ENCODE measurements at places on chromosomes 11 and 22.

DNA sequence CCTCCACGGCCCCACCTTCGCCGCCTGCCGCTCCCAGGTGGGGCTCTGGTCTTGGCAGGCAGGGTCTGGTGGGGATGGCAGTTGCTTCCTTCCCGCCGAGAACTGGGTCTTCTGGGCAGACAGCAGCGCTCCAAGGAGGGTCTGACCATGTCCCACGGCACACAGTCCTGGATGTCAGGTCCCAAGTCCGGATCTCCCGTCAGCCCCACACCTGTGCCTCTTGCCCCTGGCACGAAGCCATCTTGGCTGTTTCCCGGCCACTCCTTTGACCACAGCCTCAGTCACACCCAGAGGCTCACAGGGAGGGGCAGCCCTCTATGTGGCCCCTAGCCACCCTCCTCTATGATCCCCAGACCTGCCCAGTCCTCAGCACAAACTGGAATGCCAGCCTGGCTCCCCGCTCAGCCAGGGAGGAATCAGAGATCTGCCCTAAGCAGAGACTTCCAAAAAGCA is 14.3 kb downstream of the MUC5B start:
- DNase-seq, result no peak

DNA sequence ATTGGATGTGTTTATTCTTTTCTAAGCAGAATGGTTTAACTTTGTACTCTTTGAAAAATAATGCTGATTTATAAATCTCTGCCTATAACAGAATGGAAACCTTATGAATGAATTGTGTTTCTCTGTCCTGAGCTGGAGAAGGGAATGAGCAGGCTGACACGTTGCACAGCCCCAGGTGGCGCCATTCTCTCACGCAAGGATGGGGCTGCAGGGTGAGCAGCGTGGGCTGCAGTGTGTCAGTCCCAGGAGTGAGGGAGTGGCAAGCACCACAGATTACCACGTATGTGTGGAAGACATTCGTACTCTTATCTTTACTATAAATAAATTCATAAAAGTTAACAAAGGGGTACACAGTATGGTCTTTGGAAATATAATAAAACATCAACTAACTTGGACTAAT is 33.4 kb downstream of the FDX1 start:
- no peak for DNase-seq

- DNase-seq, result no peak
Measured at GRCh38 chr22:31828739-31829138, 74.9 kb downstream of the DEPDC5 start.

DNA sequence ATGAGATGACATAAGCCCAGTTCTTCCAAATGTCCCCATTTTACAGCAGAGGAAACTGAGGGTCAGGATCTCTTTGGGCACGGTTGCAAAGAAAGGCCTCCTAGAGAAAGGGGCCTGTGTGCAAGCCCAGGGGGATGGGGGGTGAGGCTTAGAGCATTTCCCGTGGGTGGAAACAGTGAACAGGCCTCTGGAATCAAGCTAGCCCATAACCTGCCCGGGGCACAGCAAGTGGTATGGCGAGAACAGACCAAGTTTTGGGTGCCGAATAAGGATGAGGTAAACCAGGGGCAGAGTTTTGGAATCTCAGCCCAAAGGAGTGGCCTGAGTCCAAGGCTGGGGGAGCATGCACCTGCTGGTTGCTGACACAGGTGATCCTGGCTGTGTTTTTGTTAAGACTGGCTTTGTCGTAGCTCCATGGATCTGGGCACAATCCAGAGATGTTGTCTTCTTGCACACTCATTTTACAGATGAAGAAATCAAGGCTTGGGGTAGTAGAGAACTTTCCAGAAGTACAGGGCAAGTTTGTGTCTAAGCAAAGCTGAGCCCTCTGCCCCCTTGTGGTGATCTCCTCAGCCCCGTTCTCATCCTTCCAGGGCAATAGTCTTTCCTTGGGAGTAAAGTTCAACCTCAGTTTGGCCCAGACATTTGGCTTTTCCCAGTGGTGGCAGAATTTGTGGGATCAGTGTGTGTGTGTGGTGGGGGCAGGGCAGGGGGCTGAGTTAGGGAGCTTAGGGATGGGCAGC is 53.5 kb upstream of the MYEOV start:
- no peak for DNase-seq

DNA sequence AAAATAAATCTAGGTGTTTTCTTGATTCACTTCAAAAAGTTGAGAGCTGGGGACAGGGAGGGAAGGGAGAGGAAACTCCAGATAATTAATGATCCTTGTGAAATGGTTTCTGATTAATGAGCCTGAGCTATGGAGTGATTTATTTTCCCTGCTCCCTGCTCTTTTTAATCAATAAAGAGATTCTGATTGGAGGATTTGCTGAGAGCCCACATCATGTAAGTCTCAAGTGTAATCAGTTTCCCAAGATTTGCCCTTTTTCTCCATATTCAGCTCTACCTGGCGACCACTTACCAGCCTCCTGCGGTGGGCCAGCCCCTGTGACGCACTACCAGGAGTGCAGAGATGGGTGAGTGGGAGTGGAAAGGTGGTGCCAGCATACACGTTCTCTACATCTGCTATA is 114.0 kb downstream of the NAV2 start:
- no peak for DNase-seq

GRCh38 chr11:59380263-59381059 is 21.8 kb downstream of the OR5AN1 start:
- DNase-seq, result no peak

GRCh38 chr11:35085531-35086165 is 53.3 kb upstream of the CD44 start:
- DNase-seq, result no peak

DNA sequence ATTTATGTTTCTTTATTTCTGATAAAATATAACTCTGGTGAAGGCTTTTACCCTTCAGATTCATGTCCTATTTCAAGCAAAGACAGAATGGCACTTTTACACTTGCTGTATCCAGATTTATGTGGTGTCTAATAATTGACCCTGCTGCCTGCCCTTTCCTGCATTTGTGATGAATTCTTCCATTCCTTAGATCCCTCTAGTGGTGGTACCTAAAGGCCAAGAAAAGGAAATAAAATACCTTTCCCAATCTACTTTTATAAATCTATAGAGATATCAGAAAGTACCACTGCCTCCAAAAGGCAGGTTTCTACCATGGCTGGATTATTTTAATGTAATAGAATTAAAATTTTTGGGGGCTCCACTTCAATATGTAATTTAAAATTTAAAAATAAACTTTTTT is 34.2 kb downstream of the CCDC81 start:
- DNase-seq, result no peak

- DNase-seq, result no peak
Measured at GRCh38 chr11:86559311-86559945, 113.0 kb downstream of the ME3 start.

- DNase-seq, result no peak
Measured at GRCh38 chr11:74604311-74604710, 11.9 kb downstream of the POLD3 start.

GRCh38 chr11:34214961-34215805 is 109.8 kb downstream of the NAT10 start:
- DNase-seq, result no peak

- no peak for DNase-seq
Measured at GRCh38 chr22:41725510-41726110, 26.3 kb downstream of the MEI1 start.

- no peak for DNase-seq
Measured at GRCh38 chr11:111632516-111633220, 30.4 kb downstream of the SIK2 start.

- no peak for DNase-seq
Measured at GRCh38 chr11:93814966-93815633, 31.0 kb downstream of the MED17 start.

GRCh38 chr11:75280227-75280701 is 39.7 kb downstream of the TPBGL start:
- peak; percentile 38 for DNase-seq

- no peak for DNase-seq
Measured at GRCh38 chr11:15602785-15603567, 488.3 kb downstream of the INSC start.

DNA sequence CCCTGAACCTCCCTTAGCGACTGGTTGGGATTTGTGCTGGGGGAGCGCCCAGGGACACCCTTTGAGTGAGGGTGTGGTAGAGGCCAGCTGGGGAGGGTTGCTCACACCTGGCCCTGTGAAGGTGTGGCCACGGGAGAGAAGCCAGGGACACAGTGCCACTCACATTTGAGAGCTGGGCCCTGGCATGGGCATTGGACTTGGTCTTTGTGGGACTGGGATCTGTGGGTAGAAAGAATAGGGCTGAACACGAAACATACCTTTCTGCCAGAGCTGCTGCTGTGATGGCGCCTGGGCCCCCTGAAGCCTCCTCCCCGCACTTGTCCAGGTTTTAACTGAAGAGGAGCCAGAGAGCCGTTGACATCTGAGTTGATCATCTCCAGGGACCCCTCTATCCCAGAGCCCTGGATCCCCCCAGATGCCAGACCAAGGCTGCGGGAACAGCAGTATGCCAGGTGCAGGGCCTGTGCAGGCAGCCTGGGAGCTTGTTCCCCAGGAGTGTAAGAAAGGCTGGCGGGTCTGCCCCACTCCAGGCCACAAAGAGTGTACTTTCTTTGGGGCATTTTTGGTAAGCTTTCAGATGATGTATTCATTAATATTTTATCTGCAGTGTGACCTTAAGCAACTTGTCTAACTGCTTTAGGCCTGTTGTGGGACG is 284.1 kb downstream of the TBC1D22A start:
- no peak for DNase-seq

- DNase-seq, result no peak
Measured at GRCh38 chr11:82864268-82864667, 36.0 kb downstream of the PRCP start.

GRCh38 chr11:46537121-46537520 is 56.7 kb downstream of the AMBRA1 start:
- no peak for DNase-seq

- no peak for DNase-seq
Measured at GRCh38 chr11:15700456-15700855, 585.7 kb downstream of the INSC start.

- DNase-seq, result no peak
Measured at GRCh38 chr22:32832174-32832573, 30.7 kb downstream of the TIMP3 start.

DNA sequence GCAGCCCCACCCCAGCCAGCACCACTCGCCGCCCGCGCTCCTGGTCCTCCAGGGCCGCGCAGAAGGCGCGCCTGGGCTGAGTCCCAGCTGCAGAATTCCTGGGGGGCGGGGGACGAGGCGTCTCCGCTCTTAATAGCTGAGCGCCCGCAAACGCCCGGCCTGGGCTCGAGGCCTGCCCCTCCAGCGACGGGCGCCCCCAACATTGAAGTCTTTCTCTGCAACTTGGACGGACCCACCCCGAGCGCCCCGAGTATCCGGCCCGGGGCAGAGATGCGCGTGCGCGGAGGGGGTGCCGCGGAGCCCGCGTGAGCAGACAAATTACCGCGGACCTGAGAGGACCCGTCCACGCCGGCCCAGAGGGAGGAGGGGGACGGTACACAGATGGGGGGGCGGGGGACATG is 6.7 kb upstream of the SYT7 start:
- no peak for DNase-seq

GRCh38 chr11:32312865-32313403 is 122.4 kb downstream of the WT1 start:
- no peak for DNase-seq

- DNase-seq, result no peak
Measured at GRCh38 chr22:42294034-42294985, 23.9 kb upstream of the TCF20 start.

- DNase-seq, result no peak
Measured at GRCh38 chr22:46043816-46044620, 67.1 kb upstream of the WNT7B start.

DNA sequence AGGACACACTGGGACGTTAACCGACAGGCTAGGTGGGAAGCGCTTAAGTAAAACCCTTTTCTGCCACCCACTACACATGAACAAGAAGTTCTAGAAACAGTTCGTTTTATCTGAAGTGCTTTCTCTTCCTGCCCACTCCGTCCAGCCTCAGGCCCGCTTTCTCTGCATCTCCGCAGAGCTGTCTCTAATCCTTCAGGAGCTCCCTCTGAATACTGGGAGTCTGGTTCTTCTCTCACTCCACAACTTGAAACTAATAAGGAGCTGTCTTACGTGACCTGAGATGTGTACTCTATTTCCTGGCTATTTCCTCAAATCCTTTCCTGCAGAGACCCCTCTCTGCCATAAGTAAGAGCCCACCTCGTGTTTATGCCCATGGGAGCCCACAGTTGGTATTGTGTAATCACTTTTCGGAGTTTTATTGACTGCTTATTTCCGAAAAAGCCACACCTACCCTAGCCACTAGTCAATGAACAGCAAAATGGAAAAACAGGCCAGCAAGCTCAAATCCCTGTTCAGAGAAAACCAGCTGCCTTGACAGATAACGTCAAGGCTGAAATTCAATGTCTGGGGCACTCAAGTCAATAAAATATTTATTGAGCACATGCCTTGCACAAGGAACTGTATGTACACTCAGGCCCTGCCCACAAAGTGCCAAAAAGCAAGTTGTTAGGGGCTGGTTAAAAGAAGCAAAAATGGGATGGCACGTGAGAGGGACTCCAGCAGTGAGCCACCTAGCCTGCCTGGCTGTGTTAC is 4.9 kb downstream of the PC start:
- DNase-seq, result no peak

DNA sequence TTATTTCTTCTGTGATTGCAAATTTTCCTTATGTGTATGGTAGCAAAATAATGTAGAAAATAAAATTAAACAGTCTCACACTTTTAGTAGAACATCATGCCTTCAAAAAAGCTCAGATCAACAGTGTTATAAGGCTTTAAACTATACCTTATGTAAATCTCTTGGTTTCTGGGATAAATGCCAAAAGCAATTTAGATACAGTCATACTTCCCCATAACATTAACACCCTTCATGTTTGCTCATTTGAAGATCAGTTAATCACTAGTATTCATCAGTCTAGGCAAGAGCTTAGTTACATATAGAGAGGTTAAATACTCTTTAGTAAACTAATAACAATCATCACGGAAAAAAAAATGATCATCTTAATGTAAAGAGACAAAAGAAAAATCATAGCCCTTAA is 421.8 kb upstream of the ANO3 start:
- DNase-seq, result no peak

GRCh38 chr11:77444261-77444660 is 29.6 kb downstream of the PAK1 start:
- DNase-seq, result no peak

DNA sequence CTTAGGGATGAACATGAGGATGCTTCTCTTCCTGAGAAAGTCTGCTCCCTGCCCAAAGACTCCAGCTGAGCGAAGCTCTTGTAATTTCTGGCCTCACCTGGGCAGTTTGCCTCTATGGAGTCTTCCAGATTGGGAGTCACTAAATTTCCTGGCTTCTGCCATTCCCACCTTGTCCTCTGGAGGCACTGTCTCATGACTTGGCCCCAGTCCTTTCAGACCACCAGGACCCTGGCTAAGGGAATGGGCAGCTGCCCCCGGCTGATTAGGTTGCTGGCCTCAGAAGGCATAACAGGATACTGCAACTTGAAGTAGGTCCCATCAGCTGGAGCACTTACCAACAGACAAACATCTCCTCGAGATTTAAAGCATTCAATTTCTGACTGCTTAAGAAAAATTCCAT is 128.1 kb upstream of the SPON1 start:
- no peak for DNase-seq

DNA sequence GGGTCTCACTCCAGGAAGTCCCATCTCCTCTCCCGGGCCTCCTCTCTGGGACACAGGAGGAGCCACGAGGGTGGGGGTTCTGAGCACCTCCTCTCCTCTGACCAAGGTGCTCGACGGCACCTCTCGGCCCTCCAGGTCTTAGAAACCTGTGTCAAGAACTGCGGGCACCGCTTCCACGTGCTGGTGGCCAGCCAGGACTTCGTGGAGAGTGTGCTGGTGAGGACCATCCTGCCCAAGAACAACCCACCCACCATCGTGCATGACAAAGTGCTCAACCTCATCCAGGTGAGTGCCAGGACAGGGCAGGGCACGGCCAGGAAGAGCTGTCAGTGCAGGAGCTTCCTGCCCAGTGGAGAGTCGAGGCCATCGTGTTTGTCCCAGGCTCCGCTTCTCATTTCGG is 23.2 kb downstream of the TOM1 start:
- no peak for DNase-seq
